Stimulated activated CD4-positive, alpha-beta T cell treated with anti-CD3 and anti-CD28 coated beads, Interleukin-2, amount 100 ng/mL, for 4 hours (primary cell): ENCODE measurements at places on chromosomes 7 and 10.
A peak's percentile ranks its signal among the peaks of the same experiment; 100 is the strongest.

GRCh38 chr7:24916463-24917040 is 63.4 kb downstream of the OSBPL3 start:
- DNase-seq = no peak

DNA sequence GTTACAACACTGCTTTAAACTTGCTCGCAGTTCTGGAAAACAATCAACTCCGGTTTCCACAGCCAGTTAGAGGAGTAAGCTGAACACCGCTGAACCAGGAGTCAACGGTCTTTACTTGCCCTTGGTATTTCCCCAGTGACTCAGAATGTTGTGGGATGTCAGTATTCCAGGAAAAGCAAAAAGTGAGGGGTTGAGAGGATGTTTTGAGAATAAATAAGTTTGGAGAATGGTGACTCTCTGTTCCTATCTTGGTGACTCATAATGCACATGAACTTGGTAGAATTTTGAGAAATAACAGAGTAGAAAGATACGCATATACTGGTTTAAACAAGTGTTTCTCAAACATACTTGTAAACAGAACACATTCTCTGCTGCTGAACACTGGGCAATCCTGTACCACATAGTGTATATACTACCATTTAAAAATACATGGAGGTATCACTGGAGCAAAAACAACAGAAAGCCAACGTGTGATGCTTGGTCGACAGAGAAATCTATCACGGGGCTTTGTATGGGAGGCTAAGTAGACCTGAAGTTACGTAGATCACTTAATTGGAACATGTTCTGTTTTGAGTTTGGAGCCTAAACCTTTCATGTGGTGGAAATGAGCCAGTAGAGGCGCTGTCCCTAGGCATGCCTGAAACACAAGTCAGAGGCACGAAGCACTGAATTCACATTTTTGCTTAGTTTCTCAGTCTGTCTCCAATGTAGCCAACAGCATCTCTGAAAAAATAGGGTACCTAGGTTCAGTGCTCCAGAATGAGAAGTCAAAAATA is 534.3 kb downstream of the PARD3 start:
- DNase-seq = no peak

DNA sequence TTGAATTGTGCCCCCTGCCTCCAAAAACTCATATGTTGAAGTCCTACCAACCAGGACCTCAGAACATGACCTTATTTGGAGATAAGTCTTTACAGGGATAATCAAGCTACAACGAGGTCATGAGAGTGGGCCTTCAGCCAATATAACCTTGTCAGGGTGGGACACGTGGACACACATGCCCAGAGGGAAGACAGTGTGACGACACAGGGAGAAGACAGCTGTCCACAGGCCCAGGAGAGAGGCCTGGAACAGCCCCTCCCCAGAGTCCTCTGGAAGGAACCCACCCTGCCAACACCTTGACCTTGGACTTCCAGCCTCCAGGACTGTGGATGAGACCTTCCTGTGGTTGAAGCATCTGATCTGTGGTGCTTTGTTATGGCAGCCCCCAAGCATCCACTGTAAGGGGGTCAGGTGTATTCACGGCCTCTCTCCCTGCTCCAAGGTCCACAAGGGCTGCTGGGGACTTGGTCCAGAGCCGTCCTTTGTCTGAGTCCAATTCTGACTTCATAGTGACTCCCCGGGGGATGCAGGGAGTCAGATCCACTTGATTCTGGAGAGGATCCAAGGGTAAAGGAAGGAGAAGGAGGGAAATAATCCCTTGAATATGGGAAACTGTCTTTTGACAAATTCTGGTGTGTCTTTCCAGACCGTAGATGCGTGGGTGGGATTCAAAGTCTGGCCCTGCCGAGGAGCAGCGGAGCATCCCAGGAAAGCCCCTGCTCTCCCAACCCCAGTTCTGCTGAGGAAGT is 7.0 kb downstream of the CALML3 start:
- DNase-seq = no peak

GRCh38 chr7:89757910-89758309 is 396.4 kb upstream of the STEAP1 start:
- no peak for DNase-seq

- DNase-seq = no peak
Observed at GRCh38 chr7:131412031-131412430, 84.4 kb downstream of the MKLN1 start.

GRCh38 chr10:5168897-5169420 is 16.0 kb downstream of the AKR1C8 start:
- DNase-seq = no peak

- no peak for DNase-seq
Observed at GRCh38 chr10:96482815-96483588, 30.7 kb downstream of the TLL2 start.

DNA sequence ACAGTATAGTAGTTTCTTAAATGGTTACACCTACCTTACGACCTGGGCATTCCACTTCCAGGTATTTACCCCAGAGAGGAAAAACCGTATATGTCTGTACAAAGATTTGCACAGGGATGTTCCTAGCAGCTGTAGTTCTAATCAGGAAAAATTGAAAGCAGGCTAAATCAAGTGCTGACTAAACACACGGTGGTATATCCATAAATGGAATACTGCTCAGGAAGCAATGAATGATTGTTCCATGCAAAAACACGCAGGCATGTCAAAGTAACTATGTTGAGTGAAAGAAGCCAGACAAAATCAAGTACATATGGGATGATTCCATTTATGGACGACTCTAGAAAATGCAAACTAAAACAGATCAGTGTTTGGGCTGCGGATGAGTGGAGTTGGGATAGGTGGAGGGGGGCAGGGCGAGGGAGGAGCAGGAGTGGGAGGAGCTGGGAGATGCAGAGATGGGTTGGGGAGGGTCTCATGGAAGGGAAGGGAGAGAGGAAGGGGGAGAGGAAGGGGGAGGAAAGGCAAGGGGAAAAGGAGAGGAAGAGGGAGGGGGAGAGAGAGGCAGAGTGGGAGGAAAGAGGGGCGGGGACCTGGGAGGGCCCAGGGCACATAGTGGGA is 484 bp upstream of the MSRB2 start:
- no peak for DNase-seq

GRCh38 chr7:50983850-50984249 is 201.2 kb upstream of the GRB10 start:
- no peak for DNase-seq

GRCh38 chr7:12647364-12648219 is 39.8 kb upstream of the ARL4A start:
- no peak for DNase-seq

GRCh38 chr10:99850021-99850766 is 67.8 kb downstream of the ABCC2 start:
- no peak for DNase-seq

- no peak for DNase-seq
Observed at GRCh38 chr10:67553254-67553653, 142.7 kb downstream of the CTNNA3 start.

DNA sequence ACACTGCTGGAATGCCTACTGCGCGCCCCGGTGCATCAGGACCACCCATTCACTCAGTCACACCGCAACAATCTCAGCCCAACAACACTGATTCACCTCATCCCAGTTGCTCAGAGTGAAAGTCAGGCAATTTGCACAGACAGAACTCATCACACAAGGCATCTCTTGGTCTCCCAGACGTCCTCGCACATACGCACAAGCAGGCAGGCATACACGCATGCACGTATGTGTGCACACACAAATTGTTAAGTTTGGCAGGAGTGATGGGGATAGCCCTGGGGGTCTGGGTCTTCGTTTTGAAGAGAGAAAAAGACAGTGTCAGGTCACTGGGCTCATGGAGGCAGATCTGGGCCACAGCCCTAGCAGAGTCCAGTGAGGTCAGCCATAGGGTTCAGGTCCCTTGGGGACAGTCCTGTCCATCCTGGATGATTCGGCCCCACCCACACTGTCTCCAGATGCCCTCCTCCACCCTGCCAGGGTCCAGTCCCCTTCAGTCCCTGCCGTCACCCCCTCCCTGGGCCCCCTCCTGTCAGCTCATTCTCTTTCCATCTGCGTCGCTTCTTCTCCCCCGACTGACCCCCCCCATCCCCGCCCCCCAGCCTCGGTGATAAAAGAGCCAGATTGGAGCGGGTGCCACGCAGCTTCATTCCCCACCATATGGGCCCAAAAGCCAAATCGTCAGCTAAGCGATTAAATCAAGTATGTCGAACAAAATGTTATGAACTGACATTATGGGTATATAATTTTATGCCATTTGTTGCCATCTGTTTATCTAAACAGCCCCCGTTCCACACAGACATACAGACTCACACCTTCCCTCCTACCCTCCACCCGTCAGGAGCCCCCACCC is 48.5 kb upstream of the SLF2 start:
- no peak for DNase-seq

DNA sequence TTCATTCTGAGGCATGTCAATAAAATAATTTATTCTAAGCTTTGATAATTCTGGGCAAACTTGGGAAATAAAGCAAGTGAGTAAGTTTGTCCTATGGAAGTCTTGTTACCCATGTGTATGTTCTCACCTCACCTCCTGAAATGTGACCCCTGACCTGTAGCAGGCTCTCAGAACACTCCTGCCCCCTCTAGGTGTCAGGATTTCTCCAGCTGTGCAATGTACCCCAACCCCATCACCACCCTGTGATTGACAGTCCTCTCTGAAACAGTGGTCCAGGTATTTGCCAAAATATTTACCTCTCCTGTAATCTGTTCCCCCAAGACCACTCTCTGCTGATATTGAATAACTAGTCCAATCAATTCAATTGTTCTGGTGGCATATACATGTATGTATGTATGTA is 122.6 kb upstream of the PTER start:
- DNase-seq = no peak

DNA sequence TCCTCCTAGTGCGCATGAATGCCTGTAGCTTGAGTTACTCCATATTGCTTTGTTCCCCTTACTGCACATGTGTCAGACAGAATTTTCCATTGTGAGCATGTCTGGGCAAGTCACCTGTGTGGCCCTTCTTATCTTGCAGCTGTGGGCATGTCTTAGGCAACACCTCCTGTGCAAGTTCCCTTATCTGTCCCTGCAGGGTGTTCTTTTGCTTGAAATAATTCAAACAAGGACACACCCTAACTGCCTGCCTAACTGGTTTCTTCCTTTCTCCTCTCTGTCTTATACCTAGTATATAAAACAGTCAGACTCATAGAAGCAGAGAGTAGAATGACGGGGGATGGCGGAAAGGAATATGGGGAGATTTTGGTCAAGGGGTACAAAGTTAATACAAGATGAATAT is 421.1 kb upstream of the SORCS1 start:
- no peak for DNase-seq

DNA sequence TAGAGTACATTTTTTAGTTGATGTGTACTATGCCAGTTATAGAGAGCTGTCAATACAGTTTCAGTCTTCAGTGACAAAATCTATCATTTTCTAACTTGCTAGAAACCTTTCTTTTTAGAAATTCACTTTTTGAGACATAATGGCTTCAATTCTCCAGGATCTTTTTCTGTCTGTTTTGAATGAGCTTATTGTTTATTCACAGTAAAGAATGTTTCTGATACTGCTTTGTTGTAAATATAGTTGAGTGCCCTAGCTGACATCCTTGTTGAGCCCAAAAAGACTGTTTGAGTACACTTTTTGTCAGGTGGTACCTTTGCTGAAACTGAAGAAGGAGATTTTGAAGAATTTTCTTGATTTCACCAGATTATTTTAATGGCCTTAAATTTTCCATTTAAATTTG is 139.9 kb downstream of the PPP1R9A start:
- DNase-seq = no peak

- no peak for DNase-seq
Observed at GRCh38 chr7:50303335-50304128, 984 bp upstream of the IKZF1 start.

- DNase-seq = no peak
Observed at GRCh38 chr10:133124357-133125211, 35.4 kb upstream of the KNDC1 start.

DNA sequence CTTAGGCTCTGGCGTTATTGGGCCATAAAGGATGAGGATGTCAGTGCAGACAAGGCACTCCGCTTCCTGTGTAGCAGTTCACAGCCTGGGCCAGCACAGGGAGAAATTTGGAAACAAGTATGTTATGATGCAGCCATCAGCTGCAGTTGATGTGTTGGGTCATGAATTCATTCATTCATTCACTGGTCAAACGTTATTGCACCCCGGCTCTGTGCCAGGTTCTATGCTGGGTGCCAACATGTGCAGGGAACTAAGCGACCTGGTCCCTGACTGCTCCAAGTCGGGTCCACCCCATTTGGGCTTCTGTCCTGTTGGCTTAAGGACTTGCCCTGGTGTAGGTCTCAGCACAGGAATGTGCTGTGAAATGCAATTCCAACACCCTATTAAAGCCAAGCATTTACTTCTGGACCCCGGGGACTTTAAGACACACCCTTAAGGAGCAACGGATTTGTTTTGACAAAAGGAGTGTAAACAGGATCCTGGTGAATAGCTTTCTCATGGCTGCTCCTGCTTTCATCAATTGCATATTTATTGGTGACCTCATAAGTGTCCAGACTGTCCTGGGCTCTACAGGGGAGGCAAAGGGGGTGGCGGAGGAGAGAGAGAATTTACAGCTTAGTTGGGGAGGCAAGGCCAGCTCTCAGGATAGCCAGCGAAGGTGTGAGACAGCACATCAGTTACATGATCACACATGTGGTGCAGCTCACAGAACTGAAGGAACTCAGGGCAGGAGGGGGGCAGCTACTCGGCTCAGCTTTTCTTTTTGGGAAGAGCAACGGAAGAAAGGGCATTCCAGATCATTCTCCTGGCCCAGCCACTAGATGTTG is 158.6 kb downstream of the GRK5 start:
- no peak for DNase-seq

GRCh38 chr10:85611746-85612377 is 754.7 kb downstream of the GRID1 start:
- no peak for DNase-seq

- DNase-seq = no peak
Observed at GRCh38 chr10:130463876-130464364, 327.7 kb downstream of the GLRX3 start.

GRCh38 chr7:19089797-19090196 is 27.6 kb downstream of the TWIST1 start:
- DNase-seq = no peak

DNA sequence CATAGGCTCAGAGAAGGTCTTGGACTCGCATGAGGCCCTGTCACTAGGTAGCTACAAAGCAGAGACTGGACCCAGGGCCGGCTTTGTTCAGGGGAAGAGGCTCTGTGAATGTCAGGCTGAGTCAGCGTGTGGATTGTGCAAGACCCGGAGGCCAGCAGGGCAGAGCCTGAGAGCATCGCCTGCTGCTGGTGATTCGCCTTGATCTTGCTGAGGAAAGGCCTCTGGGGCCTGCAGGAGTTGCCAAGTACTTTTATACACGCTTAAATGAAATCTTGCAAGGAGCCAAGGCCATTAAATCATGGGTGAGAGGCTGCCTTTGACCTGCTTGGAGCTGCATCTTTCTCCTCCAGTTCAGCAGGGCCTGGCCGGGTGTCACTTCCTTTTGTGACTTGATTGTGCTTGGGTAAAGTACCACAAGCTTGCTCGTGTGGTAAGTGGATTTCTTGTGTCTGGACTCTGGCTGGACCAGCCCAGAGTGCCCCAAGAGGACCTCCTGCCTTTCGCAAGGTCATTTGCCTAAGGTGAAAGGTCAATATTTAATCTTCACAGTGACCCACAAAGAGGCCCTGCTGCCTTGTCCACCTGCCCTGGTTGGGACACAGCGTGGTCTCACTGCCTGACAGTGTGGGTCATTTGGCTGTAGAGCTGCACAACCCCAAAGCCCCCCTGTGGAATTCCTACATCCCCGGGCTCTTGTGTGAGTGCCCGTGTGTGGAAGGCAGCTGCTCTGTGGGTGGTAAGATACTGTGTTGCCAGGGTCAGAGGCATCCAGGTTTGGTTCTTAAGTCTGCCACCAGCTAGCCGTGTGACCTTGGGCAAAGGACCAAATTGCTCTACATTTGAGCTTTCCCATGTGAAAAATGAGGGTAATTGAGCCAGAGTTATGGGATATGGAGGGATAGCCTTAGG is 38.6 kb upstream of the SH2D4B start:
- DNase-seq = peak; percentile 37
